Activated T-cell treated with anti-CD3 and anti-CD28 coated beads, Interleukin-2, amount 50 U/mL, for 4 hours (primary cell): ENCODE measurements at places on chromosomes 2 and 18. TPM values are rescaled to one million over a fixed set of nuclear protein-coding genes. Genes with fewer than 3 reads are reported as not detected.

DNA sequence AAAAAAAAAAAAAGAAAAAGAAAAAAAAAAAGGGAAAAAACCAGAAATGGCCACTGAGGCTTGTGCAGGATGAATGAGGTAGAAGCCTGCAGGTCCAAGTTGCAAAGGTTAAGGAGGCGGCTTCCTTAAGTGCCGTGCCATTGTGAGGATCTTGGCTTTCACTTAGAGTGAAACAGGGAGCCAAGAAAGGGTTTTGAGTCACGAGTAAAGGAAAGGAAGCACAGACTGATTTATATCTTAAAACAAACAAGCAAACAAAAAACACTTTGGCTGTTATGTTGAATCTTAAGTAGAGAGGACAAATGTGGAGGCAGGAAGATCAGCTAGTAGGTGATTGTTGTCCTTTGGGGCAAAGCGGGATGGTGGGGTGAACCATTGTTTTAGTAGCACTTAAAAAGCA, 749.7 kb upstream of the SOX11 start:
- DNase-seq: no peak

GRCh38 chr2:73089270-73090030, 17.9 kb upstream of the SFXN5 start:
- DNase-seq: no peak

GRCh38 chr2:74221091-74221490, 22.7 kb downstream of the MTHFD2 start:
- DNase-seq: no peak

- DNase-seq: no peak
Observed at GRCh38 chr2:144630459-144631215, 110.7 kb upstream of the ZEB2 start.

DNA sequence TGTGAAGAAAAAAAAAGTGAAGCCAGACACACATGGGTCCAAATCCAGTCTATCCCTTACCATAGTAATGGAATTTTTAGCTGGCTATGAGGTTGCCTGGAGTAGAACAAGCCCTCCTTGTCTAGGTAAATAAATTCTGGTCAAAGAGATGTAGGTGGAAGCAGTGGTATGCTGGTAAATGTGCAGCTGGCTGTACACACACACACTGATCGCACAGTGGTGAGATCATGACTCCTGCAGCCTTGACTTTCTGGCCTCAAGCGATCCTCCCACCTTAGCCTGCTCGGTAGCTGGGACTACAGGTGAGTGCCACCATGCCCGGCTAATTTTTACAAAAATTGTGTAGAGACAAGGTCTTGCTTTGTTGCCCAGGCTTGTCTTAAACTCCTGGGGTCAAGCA, 90.5 kb upstream of the FBXO11 start:
- no peak for DNase-seq

GRCh38 chr2:65055422-65056214, 598 bp upstream of the CEP68 start:
- DNase-seq: peak; percentile 45

- DNase-seq: no peak
Observed at GRCh38 chr18:4060427-4061281, 394.5 kb downstream of the DLGAP1 start.

- no peak for DNase-seq
Observed at GRCh38 chr2:20618886-20619521, 31.9 kb downstream of the HS1BP3 start.

- DNase-seq: no peak
Observed at GRCh38 chr2:208280933-208281332, 14.9 kb downstream of the PIKFYVE start.

GRCh38 chr2:151824886-151825285, 3.3 kb downstream of the ARL5A start:
- no peak for DNase-seq

- DNase-seq: no peak
Observed at GRCh38 chr2:202096736-202097135, 23.7 kb downstream of the KIAA2012 start.

- no peak for DNase-seq
Observed at GRCh38 chr2:226715347-226715990, 84.2 kb downstream of the IRS1 start.

DNA sequence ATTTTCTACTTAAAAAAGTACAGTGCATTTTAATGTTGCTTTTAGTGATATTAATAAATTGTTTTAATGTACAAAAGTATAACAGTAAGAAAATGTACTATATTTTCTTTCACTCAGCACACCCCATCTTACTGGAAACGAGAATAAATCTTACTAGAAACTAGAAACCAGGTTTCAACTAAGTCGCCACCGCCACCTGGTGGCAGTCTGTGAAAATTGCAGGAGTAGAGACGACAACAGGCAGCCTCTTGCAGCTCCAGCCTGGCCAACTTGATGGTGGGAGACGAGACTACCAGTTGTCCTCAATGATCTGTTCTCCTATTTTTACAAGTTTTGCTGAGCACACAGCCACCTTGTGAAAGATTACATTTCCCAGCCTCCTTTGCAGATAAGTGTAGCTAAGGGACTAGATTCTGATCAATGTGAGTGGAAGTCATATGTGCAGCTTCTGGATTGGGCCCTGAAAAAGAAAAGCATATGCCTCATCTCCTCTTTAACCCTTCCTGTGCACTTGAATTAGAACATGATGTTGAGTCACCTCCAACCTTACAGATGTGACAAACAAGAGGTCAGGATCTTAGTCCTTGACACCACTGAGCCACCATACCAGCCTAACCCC, 8.7 kb downstream of the OTOF start:
- DNase-seq: peak; percentile 42

DNA sequence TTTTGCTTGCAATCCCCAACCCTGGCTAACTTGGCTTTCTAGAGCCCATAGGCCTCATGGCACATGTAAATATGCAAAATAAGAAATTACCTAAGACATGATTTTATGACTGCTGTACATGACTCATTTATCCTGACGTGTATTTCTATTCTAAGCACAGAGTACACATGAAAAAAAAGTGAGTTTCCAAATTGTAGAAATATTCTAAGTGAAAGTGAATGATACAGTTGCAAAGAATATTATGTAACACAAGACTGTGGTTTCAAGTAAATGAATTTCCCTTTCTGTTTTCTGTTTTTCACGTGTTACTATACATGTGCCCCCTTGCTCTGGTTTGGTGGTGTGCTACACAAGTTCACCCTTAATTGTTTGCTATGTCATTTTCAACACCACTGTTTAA, 162.4 kb downstream of the LRP1B start:
- no peak for DNase-seq

- no peak for DNase-seq
Observed at GRCh38 chr2:146850746-146851145, 994.1 kb upstream of the ACVR2A start.

DNA sequence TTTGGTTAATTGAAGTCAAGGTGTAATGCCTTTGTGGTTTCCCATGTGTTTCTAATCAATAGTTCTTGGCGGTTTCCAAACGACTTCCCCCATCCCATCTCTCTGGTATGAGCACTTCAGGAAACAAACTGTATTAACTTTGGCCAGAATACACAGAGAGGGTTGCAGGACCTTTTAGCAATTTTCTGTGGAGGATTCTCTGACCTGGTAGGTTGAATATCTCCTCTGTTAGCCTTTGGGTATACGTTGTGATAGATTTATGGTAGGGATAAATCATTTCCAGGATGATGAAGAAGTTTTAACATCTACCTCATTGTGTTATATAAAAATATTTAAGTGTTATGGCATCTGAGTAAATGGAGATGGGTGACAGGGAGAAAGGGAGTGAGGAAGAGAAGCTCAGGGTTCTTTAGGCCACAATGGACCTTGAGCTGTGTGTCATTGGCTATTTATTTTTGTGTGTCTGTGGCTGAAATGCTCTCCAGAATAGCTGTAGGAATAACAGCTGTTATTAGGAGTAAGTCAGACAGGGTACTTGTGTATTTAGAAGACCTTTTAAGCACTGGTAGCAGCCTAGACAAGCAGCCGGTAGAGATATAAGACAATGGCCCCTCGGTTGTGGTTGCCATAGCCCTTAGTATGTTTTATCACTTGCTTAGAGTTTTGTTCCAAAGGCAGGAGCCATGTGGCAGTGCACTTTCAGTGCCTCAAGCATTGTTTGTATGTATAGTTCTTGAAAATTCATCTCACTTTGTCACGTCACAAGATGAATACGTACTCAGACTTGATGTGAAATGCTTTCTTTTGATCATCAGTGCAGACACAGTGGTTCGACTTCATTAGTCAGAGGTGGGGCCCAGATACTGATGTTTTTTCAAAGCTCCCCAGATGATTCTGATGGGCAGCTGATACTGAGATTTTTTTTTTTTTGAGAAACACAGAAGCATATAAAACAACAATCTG, 91.1 kb downstream of the FMNL2 start:
- DNase-seq: no peak

- DNase-seq: no peak
Observed at GRCh38 chr2:218255446-218255845, 5.4 kb upstream of the GPBAR1 start.

DNA sequence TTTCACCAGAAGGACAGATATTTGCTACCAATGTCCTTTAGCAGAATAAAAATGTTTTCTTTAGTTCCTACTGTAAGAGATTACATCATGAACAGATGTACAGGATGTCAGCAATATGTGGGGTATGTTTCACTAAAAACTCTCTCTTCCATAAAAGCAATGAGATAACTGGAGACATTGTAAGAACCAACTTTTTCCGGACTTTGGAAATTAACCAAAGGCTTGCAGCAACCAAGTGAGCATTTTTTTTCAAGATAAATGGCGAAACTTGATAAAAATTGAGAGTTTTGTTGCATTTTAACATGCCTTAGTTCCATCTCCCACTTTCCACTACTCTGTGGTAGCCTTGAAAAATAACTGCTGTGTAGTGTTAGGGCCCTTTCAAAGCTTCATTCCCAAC, 429.8 kb upstream of the CDH2 start:
- DNase-seq: no peak

DNA sequence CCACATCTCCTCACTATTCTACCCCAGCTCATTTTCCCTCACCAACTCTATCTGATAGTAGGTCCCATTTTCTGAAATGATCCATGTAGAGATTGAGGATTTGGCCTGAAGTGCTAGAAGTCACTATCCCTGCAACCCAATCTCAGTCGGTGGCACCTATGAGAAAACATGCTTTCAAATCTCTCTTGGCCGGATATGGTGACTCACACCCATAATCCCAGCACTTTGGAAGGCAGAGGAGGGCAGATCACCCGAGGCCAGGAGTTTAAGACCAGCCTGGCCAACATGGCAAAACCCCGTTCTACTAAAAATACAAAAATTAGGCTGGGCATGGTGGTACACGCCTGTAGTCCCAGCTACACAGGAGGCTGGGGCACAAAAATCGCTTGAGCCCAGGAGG, 19.1 kb upstream of the MARCHF4 start:
- no peak for DNase-seq

DNA sequence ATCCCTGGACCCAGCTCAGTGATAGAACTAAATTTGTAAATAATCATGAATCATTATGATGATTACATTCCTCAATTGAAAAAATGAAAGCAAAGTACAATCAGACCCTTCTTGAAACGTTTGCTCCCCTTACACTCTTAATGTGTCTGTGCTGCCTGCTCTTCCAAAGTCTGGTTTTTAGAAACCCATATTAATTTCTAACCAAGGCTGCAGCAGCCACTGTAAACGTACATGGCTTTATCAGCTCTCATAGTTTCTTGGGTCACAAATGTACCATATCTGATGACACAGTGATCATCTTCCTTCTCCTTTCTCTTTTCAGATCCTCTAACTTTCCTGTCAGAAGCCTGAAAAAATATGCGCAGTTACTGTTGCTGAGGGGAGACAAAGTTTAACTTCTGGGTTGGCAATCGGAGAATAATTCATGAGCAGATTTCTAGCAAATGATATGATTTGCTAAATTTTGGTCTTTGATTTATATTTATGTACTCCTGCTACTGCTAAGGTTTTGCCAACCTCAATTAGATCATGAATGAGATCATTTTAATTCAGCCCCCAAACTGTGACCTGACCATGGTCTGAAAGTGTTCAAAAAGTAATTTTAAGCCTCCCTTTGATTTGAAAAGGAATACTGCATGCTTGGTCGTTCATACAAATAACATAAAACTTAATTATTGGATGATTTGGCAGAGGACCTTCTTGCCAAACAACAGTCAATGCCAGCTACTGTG, 12.3 kb downstream of the ZEB2 start:
- no peak for DNase-seq

DNA sequence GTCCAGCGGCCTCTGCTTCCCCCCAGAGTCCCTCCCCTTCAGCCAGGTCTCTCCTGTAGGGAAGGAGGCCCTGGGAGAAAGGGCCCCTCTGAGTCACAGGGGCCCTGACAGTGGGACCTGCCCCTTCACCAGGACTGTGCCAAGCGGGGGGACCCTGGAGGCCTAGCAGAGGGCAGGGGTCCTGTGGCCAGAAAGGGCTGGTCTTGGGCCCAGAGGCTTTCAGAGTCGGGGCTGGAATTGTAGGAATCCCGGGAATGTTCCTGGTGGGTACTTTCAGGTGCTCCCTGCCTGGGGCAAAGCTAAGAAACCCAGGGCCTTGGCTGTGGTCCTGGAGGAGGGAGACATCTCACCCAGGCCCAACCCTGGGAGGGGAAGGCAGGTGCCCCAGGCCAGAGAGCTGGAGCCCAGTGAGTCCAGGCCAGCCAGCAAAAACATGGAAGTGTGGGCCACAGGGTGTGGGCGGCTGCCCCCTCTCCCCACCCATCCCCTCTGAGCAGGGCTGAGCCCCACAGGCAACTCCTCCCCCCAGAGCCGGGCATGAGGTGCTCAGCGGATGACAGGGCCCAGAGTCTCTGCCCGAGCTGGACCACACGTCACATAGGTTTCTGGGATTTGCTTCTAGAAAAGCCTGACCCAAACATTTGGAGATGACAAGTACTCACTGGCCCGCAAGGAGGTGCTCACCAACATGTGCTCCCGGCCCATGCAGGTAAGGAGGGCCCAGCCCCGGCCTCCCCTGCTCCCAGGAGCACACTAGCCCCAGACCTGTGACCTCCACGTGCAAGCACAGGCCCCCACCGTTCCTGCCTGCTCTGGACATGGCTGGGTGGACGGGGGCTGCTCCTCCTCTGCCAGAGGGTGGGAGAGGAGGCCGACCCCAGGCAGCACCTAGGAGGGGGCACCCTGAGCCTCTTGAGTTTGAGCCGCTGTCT, 48.2 kb upstream of the ALPP start:
- DNase-seq: no peak

AQP12A gene
- not detected for total RNA-seq

ZBTB7C gene
- total RNA-seq: 0.05 TPM

SLC35G4 gene
- total RNA-seq: not detected

FBXO41 gene
- total RNA-seq: 18.8 TPM

ANKRD30BL gene
- not detected for total RNA-seq

SERPINB11 gene
- not detected for total RNA-seq

ATP6V1B1 gene
- not detected for total RNA-seq
